ENCODE measurements at places on chromosomes 3 and 15.

GRCh38 chr3:32432045-32432710 is 40.5 kb downstream of the CMTM7 start:
- DNase-seq = no peak

GRCh38 chr3:59878038-59878427 is 828.2 kb upstream of the CFAP20DC start:
- DNase-seq = no peak

- DNase-seq = no peak
Measured at GRCh38 chr3:48681541-48681880, 4.2 kb downstream of the NCKIPSD start.

DNA sequence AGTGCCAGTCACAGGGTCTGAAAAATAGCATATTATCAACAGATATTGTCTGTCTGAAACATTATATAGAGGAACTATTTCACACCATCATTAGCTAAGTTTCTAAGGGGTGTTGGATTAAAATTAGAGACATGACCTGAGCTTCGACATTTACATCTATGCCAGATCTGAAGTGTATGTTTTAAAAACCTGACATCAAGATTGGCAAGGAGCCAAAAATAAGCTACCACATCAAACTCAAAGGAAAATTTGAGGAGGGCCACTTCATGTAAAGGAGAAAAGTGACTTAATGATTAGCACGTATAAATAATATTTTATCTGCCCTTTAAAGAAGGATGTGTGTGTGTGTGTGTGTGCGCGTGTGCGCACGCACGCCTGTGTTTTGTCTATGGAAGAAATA is 752.0 kb upstream of the GRM7 start:
- DNase-seq = no peak

- no peak for DNase-seq
Measured at GRCh38 chr3:115855911-115856310, 232.6 kb downstream of the GAP43 start.

DNA sequence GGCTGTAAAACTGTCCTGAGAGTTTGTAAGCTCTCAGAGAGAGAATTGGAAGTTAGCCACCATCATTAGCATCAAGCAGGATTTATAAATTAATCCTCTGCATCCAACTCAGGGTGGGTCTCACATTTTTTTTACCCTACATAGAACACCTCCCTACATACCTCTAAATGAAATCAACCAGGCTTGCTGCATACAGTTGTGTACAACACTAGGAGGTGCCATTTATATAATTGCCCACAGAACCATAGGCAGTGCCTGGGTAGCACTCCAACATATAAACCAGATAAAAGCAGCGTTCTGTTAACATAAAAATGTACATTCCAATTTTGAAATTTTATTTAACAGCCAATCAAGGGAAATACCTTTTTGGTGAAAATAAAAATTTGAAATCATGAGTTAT is 48.2 kb upstream of the SELENOK start:
- DNase-seq = no peak

DNA sequence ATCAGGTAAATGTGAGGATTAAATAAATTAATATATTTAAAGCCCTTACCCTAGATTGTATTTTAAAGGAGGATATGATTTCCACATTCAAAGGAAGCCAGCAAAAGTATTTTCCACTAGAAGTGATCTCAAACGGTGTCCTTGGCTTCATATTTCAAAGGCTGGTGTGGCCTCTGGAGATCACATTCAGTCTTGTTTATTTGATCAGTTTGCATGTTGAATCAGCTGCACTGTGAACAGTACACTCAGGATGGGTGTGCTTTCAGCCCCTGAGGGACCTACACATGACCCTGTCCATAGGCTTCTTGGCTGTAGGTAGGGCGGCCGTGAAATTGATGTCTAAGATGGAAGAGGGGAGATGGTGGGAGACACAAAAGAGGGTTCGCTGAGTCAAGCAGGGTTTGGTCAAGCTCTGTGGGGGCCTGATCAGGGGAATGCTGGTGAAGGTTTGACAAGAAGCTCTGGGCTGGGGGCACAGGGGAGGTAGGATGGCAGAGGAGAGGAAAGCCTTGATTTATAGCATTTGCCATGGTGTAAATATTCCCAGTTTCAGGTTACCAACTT is 21.9 kb downstream of the CYP8B1 start:
- no peak for DNase-seq

- no peak for DNase-seq
Measured at GRCh38 chr3:135007607-135008006, 212.5 kb downstream of the EPHB1 start.

DNA sequence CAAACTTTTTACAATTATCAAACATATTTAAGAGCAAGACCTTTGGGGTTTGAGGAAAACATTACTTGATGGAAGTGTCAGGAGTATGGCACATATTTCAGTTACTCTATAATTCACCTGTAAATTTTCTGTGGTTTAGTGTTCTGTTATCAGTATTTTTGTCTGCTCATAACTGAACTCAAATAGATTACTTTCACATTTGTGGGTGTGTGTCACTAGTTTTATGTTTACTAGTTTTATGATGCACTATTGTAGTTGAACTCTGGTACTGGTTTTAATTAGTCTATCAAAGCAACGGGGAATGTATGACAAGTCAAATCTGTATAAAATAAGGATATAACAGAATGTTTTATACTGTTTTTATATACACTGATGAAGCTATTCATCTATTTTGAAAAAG is 27.2 kb downstream of the OXSM start:
- no peak for DNase-seq

DNA sequence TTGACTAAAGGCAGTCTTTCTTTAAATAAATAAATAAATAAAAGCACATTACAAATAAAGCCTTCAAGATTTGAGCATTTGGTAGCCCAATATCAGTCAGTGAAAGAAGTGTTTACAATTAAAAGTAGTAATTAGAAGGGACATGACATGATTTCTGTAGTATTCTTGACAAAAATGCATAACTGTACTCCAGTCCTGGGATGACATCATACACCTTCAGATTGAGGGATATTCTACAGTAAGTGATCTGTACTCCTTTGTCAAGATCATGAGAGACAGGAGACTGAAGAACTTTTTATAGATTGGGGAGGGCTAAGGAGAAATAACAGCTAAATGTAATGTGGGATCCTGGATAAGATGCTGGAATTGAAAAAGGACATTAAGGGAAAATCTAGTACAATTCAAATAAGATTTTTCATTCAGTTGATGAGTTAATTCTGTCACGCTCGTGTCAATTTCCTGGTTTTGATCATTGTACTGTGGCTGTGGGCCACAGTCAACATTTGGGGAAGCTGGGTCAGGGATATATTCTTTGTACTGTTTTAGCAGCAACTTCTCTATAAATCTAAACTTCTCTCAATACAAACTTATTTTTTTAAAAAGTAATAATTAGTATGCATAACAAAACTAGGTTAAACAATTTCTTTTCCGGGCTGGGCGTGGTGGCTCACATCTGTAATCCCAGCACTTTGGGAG is 314.8 kb downstream of the PTPRG start:
- no peak for DNase-seq

GRCh38 chr3:15512166-15512565 is 9.3 kb downstream of the COLQ start:
- DNase-seq = no peak

DNA sequence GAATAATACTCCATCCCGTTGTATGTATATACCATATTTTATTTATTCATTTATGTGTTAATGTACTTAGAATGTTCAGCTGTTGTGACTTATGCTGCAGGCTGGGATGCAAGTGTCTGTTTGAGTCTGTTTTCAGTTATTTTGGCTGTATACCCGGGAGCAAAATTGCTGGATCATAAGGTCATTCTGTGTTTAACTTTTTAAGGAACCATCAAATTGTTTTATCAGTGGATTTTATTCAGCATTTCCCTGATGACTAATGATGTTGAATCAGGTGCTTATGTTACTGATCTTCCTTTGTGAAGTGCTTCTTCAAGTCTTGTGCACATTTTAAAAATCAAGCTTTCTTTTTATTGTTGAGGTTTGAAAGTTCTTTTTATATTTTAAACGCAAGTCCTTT is 118.1 kb downstream of the SLC25A26 start:
- DNase-seq = no peak

DNA sequence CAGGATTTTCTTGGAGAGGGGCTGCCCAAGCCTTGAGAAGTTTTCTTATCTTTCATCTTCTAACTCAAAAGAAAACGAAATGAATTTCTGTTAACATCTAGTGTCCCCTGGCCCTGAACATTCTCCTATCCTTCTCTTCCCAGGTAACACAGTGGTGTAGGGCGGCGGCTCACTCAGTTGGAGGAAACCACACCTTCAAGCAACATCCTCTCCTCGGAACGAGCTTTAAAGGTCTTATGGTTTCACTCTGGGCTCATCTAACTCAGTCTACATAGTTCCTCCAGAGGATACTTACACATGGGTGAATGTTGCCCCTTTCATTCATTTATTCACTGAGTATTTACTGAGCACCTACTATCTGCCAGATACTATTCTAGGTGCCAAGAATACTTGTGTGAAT is 31.0 kb upstream of the KLHL6 start:
- DNase-seq = no peak

GRCh38 chr3:174158674-174159073 is 700.5 kb upstream of the NAALADL2 start:
- DNase-seq = no peak

- DNase-seq = no peak
Measured at GRCh38 chr3:115272036-115272824, 125.1 kb upstream of the ZBTB20 start.

- no peak for DNase-seq
Measured at GRCh38 chr15:81294516-81294880, 29.4 kb downstream of the STARD5 start.

DNA sequence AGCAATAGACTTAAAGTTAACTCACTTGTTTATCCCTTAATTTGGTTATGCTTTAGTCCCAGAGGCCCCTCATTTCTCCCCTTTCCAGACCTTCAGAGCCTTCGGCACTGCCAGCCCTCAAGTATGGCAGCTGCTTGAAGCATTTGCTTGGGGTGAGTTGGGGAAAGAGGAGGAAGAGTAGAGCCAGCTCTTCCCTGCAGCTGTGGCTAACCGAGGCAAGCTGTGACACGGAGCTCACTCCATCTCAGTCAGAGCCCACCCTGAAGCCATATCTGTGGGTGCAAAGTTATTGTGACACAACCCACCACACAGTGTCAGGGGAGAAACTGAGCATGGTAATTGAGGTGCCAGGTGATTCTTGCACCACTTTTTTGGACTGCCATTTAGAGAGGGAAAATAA is 66.1 kb downstream of the FILIP1L start:
- DNase-seq = no peak

DNA sequence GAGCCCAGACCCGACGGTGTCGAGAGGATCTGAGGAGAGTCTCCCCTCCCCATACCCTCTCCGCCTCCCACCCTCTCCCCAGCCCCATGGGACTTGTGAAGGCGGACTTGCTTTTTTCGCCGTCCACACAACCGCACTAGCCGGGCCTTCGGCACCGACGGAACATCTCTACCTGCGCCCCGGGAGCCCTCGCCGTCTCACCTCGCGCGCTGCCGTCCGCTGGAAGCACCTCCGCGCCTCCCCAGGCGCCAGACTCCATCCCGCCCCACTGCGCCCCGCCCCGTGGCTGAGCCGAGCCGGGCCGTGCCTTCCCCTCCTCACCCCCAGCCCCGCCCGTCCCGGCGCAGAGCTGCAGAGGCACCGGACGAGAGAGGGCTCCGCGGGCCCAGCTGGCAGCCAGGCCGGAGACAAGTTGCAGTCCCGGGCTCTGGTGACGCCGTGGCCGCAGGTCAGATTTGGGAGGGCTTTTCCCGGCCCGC is at the start of the genes DUOX1 and DUOXA1:
Gene DUOX1, plus strand, starts transcription at position 344 of the 479 bp plus-strand sequence. CDS start 1,973 bp downstream, outside the sequence.
Gene DUOXA1, minus strand, starts transcription at position 229 of the 479 bp plus-strand sequence. CDS start 6,865 bp downstream, outside the sequence.
- DNase-seq = no peak

DNA sequence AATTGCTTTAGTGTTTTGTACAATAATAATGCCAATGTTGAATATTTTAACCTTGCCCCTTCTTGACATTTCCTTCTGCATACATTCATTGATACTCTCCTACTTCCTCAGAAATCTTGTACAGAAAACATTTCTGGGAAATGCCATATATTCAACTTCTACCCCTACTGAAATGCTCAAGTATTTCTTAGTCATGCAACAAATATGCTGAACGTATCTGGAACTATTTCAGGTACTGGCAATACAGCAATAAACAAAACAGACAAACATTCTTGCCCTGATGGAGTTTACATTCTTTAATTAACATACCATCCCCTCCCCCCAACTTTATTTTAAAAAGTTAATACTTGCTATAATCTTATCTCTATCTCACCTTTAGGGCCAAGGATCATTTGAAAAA is 147.2 kb downstream of the STAG1 start:
- no peak for DNase-seq

GRCh38 chr15:66400351-66400774 is 13.7 kb downstream of the MAP2K1 start:
- no peak for DNase-seq

- no peak for DNase-seq
Measured at GRCh38 chr3:178126686-178127085, 409.6 kb upstream of the KCNMB2 start.

DNA sequence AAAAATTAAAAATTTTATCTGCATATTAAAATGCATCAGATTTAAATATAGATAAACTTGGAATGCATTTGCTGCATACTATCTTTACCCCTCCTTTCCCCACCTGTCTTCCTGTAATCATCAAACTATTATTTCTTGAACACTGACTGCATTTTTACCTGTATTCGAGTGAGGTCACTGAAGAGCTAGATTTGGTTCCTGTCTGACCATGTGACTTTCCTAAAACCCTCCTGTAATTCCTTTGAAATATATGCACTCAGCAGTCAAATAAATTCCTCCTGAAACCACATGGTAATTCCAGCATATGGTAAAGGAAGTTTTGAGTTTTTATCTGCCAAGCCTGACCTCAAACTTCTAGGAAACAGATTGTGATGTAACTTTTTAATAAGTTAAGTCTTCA is 445.6 kb upstream of the FRG2C start:
- no peak for DNase-seq

GRCh38 chr3:139310474-139310933 is 33.3 kb upstream of the MRPS22 start:
- DNase-seq = no peak

DNA sequence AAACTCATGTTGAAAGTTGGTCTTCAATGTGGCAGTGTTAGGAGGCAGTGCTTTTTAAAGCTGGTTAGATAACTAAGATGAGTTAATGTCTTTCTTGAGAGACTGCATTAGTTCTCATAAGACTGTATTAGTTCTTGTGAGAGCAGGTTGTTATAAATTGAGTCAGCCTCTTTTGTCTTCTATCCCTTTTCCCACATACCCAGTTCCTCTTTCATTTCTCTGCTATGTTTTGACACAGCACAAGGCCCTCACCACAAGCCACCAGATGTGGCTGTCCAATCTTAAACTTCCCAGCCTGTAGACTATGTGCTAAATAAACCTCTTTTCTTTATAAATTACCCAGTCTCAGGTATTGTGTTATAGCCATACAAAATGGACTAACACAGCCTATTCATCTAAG is 94.6 kb upstream of the SNTN start:
- no peak for DNase-seq

- DNase-seq = no peak
Measured at GRCh38 chr15:33737687-33738601, 230.4 kb upstream of the CHRM5 start.

GRCh38 chr3:161700998-161701397 is 204.4 kb downstream of the OTOL1 start:
- DNase-seq = no peak

All from cortex of kidney (tissue), 1 donor.